Fibroblast of upper back skin (primary cell): ENCODE measurements at places on chromosomes 7 and 10.

- DNase-seq, result no peak
Observed at GRCh38 chr7:30705008-30705407, 22.8 kb upstream of the CRHR2 start.

GRCh38 chr7:125412890-125413665 is 483.5 kb upstream of the POT1 start:
- no peak for DNase-seq

DNA sequence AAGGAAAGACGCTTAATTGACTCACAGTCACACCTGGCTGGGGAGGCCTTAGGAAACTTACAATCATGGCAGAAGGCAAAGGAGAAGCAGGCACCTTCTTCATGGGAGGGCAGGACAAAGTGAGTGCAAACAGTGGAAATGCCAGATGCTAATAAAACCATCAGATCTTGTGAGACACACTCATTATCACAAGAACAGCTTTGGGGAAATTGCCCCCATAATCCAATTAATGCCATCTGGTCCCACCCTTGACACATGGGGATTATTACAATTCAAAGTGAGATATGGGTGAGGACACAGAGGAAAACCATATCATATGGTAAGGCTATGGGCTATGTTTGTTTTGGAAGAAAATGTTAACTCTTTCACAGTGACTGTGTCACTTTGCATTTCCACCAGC is 1272.5 kb upstream of the CELF2 start:
- no peak for DNase-seq

GRCh38 chr7:155262031-155262430 is 35.6 kb upstream of the INSIG1 start:
- peak; percentile 54 for DNase-seq

GRCh38 chr7:115868369-115868768 is 162.2 kb downstream of the TFEC start:
- DNase-seq, result no peak

- no peak for DNase-seq
Observed at GRCh38 chr7:43586251-43586900, 3.5 kb downstream of the STK17A start.

- peak; percentile 83 for DNase-seq
Observed at GRCh38 chr7:108222236-108222892, 92.2 kb upstream of the LAMB4 start.

DNA sequence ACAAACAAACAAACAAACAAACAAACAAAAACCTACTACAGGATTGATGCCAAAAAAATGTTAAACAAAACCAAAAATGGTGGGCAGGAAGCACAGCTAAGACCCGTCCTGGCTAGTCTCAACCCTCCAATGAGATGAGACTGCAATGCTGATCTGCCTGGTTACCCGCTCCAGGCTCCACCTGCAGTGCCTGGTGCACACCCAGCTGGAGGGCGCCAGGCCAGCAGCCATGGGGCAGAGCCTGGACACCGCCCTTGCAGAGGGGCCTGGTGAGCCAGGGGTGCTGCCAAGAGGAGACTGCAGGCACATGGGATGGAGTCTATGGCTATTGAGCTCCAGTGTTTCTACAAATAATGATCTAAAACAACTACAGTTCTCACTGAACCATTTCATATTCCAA is 107.0 kb downstream of the LARP4B start:
- DNase-seq, result no peak

DNA sequence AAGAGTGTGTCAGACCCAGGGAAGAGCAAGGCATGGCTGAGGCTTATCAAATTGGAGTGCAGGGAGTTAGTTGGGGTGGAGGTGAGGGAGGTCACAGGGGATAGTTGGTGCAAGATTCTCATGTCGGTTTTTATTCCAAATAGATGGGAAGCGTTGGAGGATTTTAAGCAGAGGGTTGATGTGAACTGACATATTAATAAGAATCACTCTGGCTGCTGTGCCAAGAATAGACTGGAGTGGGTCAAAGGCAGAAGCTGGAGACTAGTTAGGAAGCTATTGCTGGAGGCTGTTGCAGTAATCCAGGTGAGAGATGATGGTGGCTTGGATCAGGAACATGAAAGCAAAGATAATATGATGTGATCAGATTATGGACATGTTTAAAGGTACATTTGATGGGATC is 36.5 kb downstream of the LRRC18 start:
- no peak for DNase-seq
